ENCODE measurements at places on chromosomes 12 and 14. TPM values are rescaled to one million over a fixed set of nuclear protein-coding genes. Genes with fewer than 3 reads are reported as not detected.

The TTC9 gene
- 2.0 TPM for total RNA-seq

The AKAP3 gene
- 13.2 TPM for total RNA-seq

- H3K36me3 ChIP-seq, result no peaks in the 10 kb centered on the region
- H3K27ac ChIP-seq, result no peak overlapping the region
- H3K27me3 ChIP-seq, result no peaks in the 10 kb centered on the region
Observed at GRCh38 chr14:103067231-103067954, 10.0 kb upstream of the CDC42BPB start.

GRCh38 chr12:131025939-131026702 lies 72.4 kb downstream of the ADGRD1 start:
- H3K27ac ChIP-seq, result no peak overlapping the region
- H3K36me3 ChIP-seq, result peaks cover 13% of the 10 kb centered on the region
- no peaks in the 10 kb centered on the region for H3K4me1 ChIP-seq
- DNase-seq, result no peak
- H3K4me3 ChIP-seq, result no peak overlapping the region

DNA sequence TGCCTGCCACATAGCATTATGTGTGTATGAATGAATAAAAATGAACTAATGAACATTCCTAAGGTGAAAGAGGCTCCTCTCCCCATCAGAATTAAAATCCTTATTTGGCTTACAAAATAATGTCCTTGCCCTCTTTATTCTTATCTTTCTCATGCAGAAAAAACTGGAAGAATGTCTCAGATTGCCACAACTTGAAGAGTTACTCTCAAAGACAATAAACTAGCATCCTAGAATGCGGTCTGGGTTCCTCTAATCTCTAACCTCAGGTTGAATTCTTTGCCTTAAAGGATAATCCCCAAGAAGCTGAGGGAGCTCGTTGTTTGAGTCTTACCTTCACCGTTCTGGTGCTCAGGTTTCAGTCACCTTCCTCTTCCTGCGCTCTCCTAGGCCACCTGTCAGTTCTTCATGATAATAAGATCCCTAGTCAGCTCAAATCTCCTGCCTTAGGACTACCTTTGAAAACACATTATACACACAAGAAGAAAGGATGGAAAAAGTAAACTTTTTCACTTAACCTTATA lies 147.1 kb downstream of the PHLDA1 start:
- no peak for DNase-seq
- no peak overlapping the region for H3K27ac ChIP-seq
- no peaks in the 10 kb centered on the region for H3K36me3 ChIP-seq
- H3K27me3 ChIP-seq, result no peaks in the 10 kb centered on the region
- H3K4me1 ChIP-seq, result no peaks in the 10 kb centered on the region
- H3K4me3 ChIP-seq, result no peak overlapping the region

GRCh38 chr14:24058260-24058950 lies 6.6 kb downstream of the CARMIL3 start:
- no peaks in the 10 kb centered on the region for H3K27me3 ChIP-seq
- no peaks in the 10 kb centered on the region for H3K4me1 ChIP-seq
- no peak overlapping the region for H3K4me3 ChIP-seq

- H3K27ac ChIP-seq, result no peak overlapping the region
- no peak overlapping the region for H3K4me3 ChIP-seq
- no peaks in the 10 kb centered on the region for H3K36me3 ChIP-seq
Observed at GRCh38 chr12:65188179-65188701, 18.9 kb downstream of the LEMD3 start.

DNA sequence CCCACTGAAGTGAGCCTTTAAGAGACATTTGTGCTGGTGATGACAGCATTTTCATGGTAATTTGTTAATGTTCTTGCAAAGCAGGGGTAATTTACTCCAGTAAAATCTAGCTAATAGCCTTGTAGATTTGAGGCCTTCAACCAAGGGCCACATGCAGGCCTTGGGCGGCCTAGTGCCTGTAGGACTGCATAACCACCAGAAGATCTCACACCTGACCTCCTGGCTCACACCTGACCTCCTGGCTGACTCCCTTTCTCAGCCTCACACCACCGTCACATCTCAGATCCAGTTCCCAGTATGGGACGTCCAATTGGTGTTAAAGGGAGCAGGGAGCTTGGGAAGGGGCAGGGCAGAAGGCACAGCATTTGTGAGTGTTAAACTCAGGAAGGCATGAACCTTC lies 26.9 kb downstream of the C12orf42 start:
- no peaks in the 10 kb centered on the region for H3K36me3 ChIP-seq
- H3K4me3 ChIP-seq, result no peak overlapping the region
- no peaks in the 10 kb centered on the region for H3K4me1 ChIP-seq
- H3K27me3 ChIP-seq, result no peaks in the 10 kb centered on the region
- no peak overlapping the region for H3K27ac ChIP-seq
- DNase-seq, result no peak

- no peak overlapping the region for H3K4me3 ChIP-seq
- no peaks in the 10 kb centered on the region for H3K27me3 ChIP-seq
- no peaks in the 10 kb centered on the region for H3K4me1 ChIP-seq
- DNase-seq, result no peak
Observed at GRCh38 chr12:47945341-47945728, 18.1 kb upstream of the TMEM106C start.

- H3K27ac ChIP-seq, result no peak overlapping the region
- no peaks in the 10 kb centered on the region for H3K4me1 ChIP-seq
- no peak overlapping the region for H3K4me3 ChIP-seq
- H3K36me3 ChIP-seq, result no peaks in the 10 kb centered on the region
- DNase-seq, result no peak
- H3K27me3 ChIP-seq, result no peaks in the 10 kb centered on the region
Observed at GRCh38 chr12:85558684-85559083, 277.5 kb downstream of the RASSF9 start.

DNA sequence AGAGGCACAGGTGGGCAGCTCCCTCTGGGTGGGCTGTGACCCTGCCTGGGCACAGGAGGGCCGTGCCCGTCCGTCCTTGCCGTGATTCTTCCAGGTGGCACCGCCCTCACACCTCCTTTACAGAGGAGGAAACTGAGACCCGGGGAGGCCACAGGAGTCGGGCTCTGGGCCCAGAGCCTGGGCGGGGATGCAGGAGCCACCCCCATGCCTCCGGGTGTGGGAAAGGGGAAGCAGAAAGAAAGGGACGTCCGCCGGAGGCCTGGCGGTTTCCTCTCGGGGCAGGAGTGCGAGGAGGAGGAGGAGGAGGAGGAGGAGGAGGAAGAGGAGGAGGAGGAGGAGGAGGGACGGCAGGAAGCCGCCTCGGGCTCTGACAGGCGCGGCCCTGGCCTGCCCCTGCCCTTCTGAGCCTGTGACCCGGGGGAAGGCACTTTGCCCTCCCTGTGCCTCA lies 23.0 kb downstream of the SH2B3 start:
- H3K36me3 ChIP-seq, result no peaks in the 10 kb centered on the region
- H3K27me3 ChIP-seq, result no peaks in the 10 kb centered on the region
- no peak overlapping the region for H3K4me3 ChIP-seq

GRCh38 chr14:104334424-104335161 lies 196.2 kb downstream of the KIF26A start:
- no peaks in the 10 kb centered on the region for H3K36me3 ChIP-seq
- DNase-seq, result no peak
- H3K27ac ChIP-seq, result no peak overlapping the region

All from cardiac muscle cell (in vitro differentiated cells and primary cell).